ENCODE measurements at places on chromosomes 12 and 14.

GRCh38 chr12:113131556-113131955 lies 4.0 kb downstream of the RASAL1 start:
- no peak overlapping the region for H3K27ac ChIP-seq
- no peak overlapping the region for H3K4me3 ChIP-seq
- peaks cover 6% of the 10 kb centered on the region for H3K4me1 ChIP-seq

DNA sequence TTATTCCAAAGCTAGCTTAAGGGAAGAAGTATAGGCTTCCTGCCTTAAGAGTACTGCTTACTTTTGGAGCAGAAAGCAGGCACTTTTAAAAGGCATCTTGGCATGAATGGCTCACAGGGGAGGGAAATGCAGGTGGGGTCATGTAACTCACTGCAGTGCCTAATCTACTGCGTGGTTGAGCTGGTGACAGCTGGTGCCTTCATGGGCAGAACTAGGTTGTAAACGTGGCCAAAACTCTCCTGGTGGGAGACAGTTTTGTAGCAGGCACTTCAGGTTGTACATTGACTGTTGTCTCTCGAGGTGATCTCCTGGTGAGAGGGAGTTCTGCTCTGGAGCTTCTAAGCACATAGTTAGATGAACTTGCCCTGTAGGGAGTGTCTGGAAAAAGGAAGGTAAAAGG lies 962.5 kb downstream of the DIO2 start:
- no peaks in the 10 kb centered on the region for H3K27me3 ChIP-seq
- H3K36me3 ChIP-seq: no peaks in the 10 kb centered on the region
- H3K27ac ChIP-seq: no peak overlapping the region
- no peak for DNase-seq
- no peaks in the 10 kb centered on the region for H3K4me1 ChIP-seq

GRCh38 chr12:1587927-1588574 lies 6.3 kb downstream of the FBXL14 start:
- no peaks in the 10 kb centered on the region for H3K36me3 ChIP-seq
- peaks cover 1% of the 10 kb centered on the region for H3K27me3 ChIP-seq
- peaks cover 26% of the 10 kb centered on the region for H3K4me1 ChIP-seq
- no peak overlapping the region for H3K27ac ChIP-seq
- DNase-seq: no peak

GRCh38 chr12:18570543-18570942 lies 167.3 kb downstream of the PLCZ1 start:
- H3K4me1 ChIP-seq: no peaks in the 10 kb centered on the region
- H3K4me3 ChIP-seq: no peak overlapping the region
- DNase-seq: no peak

DNA sequence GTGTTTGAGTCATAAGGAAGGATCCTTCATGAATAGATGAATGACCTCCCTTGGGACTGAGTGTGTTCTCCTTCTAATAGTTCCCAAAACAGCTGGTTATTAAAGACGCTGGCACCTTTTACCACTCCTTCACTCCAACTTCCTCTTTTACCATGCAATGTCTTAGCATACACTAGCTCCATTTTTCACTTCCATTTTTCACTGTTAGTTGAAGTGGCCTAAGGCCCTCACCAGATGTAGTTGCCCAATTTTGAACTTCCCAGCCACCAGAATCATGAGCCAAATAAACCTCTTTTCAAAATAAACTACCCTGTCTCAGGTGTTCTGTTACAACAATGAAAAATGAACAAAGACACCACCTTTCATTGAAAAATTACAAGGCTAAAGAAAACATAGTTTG lies 64.7 kb downstream of the GPR65 start:
- H3K4me1 ChIP-seq: no peaks in the 10 kb centered on the region
- H3K27ac ChIP-seq: no peak overlapping the region
- no peaks in the 10 kb centered on the region for H3K36me3 ChIP-seq
- H3K27me3 ChIP-seq: no peaks in the 10 kb centered on the region

- H3K36me3 ChIP-seq: no peaks in the 10 kb centered on the region
- H3K4me3 ChIP-seq: no peak overlapping the region
- no peaks in the 10 kb centered on the region for H3K27me3 ChIP-seq
- DNase-seq: no peak
- H3K27ac ChIP-seq: no peak overlapping the region
- no peaks in the 10 kb centered on the region for H3K4me1 ChIP-seq
Measured at GRCh38 chr12:122452701-122453285, 30.3 kb upstream of the CLIP1 start.

DNA sequence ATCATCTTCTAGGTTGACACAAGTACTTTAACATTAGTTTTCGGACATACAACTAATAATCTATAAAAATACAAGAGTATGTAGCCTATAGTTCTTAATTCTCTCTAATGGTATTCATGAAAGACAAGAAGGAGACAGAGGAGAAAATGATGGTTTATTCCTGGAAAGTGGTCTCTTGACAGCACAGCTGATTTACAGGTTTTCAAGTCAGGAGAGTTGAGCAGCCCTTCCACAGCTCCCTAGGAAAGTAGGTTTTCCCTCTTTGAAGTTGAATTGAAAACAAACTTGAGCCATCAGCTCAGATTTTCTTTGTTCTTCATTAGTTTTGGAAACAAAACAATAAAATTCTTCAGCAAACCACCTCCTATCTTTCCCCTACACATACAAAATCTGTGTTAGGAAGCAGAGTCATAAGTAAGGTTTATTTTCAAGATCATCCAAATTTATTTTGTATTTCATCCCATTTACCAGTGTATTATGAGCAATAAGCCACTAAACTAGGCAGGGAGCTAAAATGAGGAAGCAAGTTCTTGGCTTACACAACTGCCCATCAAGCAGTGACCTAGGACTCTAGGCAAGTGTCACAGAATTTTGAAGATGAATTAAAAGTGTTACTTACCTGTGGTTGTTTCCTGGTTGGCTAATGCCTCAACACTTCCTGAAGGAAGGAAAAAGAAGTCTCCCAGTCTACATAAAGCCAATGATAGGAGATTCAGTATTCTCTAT lies 357.0 kb downstream of the BCAT1 start:
- no peaks in the 10 kb centered on the region for H3K36me3 ChIP-seq
- H3K27ac ChIP-seq: no peak overlapping the region
- H3K4me3 ChIP-seq: no peak overlapping the region
- no peaks in the 10 kb centered on the region for H3K27me3 ChIP-seq

- peaks cover 24% of the 10 kb centered on the region for H3K4me1 ChIP-seq
- H3K27me3 ChIP-seq: no peaks in the 10 kb centered on the region
- DNase-seq: no peak
Measured at GRCh38 chr14:70651522-70651921, 9.8 kb downstream of the TTC9 start.

- H3K4me1 ChIP-seq: no peaks in the 10 kb centered on the region
- H3K27ac ChIP-seq: no peak overlapping the region
- no peaks in the 10 kb centered on the region for H3K36me3 ChIP-seq
- H3K4me3 ChIP-seq: no peak overlapping the region
- H3K27me3 ChIP-seq: no peaks in the 10 kb centered on the region
Measured at GRCh38 chr12:124030510-124030909, 57.5 kb downstream of the ZNF664 start.

DNA sequence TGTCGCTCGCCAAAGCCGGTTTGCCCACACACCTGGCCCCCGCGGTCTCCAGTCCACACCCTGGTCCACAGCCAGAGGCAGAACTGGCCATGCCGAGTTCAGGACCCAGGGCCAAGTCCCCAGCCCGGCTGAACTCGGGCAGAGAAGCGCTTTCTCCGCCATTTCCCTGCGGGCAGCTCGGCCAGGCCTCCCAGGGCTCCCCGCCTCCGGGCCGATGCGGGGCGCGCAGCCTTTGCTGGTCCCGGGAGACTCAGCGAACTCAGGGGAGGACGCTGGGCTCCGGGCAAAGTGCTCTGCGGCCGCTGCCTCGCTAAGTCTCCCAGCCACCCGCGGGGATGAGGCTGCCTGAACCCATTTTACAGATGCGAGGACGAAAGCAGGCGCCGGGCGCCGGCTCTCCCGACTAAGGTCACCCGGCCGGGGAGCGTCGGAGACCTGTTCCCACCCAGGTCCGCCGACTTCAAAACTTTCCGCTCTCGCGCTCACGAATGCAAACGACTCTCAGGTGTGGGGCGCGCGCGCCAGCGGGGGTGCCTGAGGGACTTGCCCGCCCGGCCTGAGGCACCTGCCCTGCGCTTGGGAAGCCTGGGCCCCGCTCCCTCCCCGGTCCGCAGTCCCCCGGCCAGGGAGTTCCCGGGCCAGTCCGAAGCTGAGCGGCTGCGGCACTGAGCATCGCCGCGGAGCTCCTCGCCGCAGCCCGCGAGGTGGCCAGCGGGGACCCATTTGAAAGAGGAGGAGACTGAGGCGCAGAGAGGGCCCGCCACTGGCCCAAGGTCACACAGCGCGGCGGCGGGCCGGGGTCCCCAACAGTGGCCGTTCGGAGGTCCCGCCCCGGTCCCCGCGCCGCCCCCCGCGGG lies 627 bp downstream of the TESC start:
- DNase-seq: no peak
- H3K4me1 ChIP-seq: no peaks in the 10 kb centered on the region
- H3K27me3 ChIP-seq: peaks cover 10% of the 10 kb centered on the region
- H3K36me3 ChIP-seq: no peaks in the 10 kb centered on the region
- H3K4me3 ChIP-seq: peak overlapping the region; percentile 33

DNA sequence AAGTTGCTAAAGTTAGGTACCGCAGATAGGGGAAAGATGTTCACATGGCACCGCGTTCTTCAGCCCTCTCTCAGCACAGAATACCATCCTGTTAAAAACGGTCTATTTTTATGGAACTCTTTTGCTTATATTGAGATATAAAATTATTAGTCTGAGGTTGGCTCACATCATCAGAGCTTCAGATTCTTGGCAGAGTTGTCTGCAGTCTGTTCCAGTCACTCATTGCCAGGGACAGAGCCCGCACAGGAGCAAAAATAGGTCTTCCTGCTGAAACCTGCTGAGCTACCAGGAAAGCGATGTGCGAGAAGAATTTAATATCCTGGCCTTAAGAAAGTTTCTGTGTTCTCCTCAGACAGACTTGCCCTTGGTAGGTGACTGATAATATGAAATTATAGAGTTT lies 249.8 kb downstream of the VRK1 start:
- no peaks in the 10 kb centered on the region for H3K36me3 ChIP-seq
- no peaks in the 10 kb centered on the region for H3K27me3 ChIP-seq
- no peak overlapping the region for H3K27ac ChIP-seq
- DNase-seq: no peak
- no peaks in the 10 kb centered on the region for H3K4me1 ChIP-seq

- H3K27ac ChIP-seq: no peak overlapping the region
- DNase-seq: peak; percentile 5
- no peak overlapping the region for H3K4me3 ChIP-seq
- no peaks in the 10 kb centered on the region for H3K27me3 ChIP-seq
- no peaks in the 10 kb centered on the region for H3K36me3 ChIP-seq
Measured at GRCh38 chr12:117714203-117714602, 254.6 kb downstream of the KSR2 start.

DNA sequence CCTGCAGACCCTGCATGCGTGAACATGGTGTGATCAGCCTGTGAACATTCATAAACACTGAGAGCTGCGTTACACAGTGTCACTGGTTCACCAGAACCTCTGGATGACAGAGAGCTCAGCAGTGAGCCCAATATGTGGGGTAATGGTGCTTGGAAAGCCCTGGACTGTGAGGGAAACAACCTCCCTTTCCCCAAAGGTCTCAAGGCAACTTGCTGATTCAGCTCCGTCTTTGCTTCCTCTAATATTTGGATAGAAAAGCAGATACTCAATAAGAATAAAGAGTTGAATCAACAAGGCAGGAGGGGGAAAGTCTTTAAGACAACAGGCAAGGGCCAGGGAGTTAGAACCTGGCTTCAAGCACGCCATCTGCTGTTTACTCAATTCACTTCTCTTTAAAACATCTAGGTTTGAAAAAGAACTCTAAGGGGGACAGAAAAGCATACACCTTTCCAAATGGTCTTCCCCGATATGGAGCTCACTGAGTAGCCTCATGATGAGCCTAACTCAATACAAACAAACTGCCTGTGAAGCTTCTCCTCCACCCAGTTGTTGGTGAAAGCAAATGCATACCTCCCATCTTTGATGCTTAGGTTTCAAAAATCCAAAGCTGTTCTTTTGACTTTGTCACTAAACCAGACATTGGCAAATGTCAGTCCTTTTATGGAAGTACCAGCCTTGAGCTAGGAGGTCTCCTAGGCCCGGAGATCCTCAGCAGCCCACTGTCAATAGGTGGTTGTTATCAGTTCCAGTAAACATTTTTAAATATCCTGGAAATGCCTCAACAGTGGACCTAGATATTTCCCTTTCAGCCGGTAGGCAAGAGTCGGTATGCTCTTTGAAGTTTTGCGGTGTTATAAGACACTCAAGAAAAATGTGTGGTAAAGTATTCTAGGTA lies 76.1 kb downstream of the SAMD4A start:
- DNase-seq: peak; percentile 59
- H3K4me3 ChIP-seq: no peak overlapping the region
- H3K27ac ChIP-seq: no peak overlapping the region
- no peaks in the 10 kb centered on the region for H3K36me3 ChIP-seq
- H3K27me3 ChIP-seq: no peaks in the 10 kb centered on the region

DNA sequence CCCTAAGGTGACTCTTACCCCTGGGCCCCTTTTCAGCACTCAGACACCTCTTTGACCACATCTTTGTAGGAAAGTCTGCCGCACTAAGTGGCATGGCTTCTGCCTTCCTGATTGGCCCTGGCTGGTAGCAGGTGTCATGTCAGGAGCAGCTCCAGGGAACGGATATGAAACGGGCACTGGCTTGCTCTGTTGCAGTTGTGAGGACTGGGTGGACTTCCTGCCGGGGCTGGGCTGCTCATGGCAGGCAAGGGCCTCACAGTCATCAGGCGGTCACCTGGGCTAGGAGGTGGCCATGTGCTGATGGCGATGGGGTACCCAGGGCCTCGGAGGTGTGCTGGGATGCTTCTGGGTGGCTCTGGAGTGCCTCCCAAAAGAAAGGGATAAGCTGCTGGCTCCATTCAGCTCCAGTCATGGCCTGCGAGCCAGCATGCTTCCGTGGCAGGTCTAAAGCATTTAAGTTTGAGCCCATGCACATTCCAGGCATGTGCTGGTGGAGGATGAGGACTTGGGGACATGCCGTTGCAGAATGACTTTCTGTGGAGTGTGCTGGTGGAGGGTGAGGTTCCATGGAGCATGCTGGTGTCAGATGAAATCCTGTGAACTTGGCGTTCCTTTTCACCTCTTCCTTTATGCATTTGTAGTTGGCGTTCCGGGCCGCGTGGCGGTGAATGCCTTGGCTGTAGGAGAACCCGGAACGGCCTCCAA lies 77.2 kb downstream of the EP400 start:
- H3K27ac ChIP-seq: no peak overlapping the region
- DNase-seq: no peak
- no peaks in the 10 kb centered on the region for H3K4me1 ChIP-seq
- no peaks in the 10 kb centered on the region for H3K27me3 ChIP-seq
